ENCODE measurements at places on chromosomes 12 and 14.

- no peak for DNase-seq
Measured at GRCh38 chr14:24688030-24688658, 54.2 kb upstream of the GZMB start.

DNA sequence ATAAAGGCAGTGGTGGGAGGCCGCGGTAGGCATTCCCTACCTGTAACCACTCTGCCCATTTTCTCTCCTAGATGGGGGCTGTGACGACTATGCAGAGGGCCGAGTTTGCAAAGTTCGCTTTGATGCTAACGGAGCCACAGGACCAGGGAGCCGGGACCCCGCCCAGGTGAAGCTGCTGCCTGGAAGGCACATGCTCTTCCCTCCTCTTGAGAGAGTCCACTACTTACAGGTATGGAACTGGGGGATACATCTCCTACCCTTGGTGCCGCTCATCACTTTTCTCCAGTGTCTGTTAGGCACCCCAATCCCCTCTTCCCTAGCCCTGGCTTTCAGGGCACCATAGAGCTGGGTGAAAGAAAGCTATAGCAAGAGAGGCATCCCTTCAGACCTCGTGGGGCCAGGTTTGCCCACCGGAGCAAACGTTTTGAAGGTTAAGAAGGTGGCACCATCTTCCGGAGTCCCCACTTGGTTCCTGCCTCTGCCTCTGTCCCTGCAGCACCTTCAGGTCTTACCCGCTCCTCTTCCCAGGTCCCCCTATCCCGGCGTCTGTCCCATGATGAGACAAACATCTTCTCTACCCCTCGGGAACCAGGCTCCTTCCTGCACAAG lies 2.0 kb upstream of the P3H3 start:
- DNase-seq, result no peak

DNA sequence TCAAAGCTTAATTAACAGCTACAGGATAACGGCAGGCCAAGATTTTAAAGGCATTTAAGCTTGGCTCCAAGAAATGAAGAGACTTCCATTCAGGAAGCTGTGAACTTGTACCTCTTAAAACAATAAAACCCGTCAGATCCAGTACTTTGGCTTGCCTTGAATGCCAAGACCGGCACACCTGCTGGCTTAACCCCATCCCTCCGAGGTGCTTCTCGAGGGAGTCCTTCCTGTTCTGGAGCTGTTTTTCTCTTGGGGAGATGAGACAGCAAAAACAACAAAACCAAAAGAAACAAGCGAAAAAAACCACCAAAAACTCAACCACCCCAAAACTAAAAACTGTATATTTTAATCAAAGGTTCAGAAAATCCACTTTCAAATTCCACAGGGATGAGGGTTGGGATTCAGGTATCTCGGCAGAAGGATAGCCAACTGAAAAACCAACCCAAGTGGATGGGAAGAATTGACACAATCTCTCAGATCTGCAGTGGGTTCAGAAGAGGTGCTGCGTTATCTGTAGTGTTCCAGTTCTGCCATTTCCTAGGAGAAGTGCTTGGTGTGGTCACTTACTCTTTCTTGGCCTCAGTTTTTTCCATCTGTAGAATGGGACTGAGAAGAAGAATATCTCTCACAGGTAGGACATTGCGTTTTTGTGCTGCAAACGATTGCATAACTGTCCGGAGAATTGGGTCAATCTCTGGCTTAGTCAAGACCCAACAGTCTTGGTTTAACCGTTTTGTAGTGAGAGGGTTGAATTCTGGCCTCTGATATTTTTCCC lies 420.1 kb downstream of the VRK1 start:
- no peak for DNase-seq

DNA sequence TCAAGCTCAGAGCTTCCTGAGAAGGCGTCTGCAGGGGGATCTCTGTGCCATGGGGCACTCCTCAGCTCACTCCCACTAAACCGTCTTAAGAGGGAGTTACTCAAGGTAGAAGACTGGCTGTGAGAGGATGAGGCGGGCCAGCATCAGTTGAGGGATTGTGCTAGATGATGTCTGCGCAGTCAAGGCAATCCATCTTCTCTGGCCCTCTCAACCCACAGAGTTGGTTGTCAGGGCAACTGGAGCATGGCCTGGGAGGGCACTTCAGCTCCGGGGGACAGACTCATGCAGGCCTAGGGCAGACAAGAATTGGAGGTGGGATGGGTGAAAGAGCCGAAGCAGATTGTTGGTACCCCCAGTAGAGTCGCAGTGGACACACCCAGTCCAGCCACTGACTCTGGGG lies 9.0 kb downstream of the GSTZ1 start:
- DNase-seq, result no peak

- DNase-seq, result no peak
Measured at GRCh38 chr12:79850610-79851299, 84.1 kb downstream of the PPP1R12A start.

GRCh38 chr14:42014301-42014700 lies 407.6 kb downstream of the LRFN5 start:
- DNase-seq, result no peak

GRCh38 chr12:100708591-100708990 lies 86.0 kb upstream of the ANO4 start:
- no peak for DNase-seq

- DNase-seq, result no peak
Measured at GRCh38 chr12:20050221-20050620, 318.1 kb upstream of the PDE3A start.

DNA sequence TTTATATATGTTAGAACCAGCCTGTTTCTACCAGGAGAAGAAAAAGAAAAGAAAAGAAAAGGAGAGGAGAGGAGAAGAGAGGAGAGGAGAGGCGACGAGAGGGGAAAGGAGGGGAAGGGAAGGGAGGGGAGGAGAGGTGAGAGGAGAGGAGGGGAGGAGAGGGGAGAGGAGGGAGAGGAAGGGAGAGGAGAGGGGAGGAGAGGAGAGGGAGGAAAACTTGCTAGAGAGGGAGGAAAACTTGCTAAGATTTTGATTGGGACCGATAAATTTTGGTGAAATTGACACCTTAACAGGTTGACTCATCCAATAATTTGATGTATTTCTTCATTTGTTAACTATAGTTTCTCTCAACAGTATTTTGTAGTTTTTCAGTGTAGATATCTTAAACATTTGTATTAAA lies 164.0 kb upstream of the SYT1 start:
- DNase-seq, result no peak

DNA sequence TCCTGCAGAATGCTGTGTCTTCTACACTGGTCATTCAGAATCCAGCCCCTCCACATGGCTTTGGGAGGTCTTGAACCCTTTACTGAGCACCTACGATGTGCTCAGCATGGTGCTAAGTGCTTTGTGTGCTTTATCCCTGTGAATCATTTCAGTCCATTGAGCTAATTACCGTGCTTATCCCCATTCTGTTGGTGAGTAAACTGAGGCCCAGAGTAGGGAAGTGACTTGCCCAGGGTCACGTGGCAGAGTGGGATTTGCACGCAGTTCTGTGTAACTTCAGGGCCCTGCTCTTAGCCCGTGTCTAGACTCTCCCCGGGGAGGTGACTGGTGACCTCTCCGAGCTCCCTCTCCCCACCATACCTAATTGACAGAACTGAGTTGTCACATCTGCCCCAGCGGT lies 27.4 kb downstream of the MVK start:
- no peak for DNase-seq

- no peak for DNase-seq
Measured at GRCh38 chr12:164207-164606, 49.8 kb downstream of the SLC6A12 start.

GRCh38 chr12:53938326-53939140 lies at the start of gene HOXC13:
Gene HOXC13, plus strand, starts transcription at chr12:53938831. Its CDS starts 76 bp downstream, at chr12:53938907.
- no peak for DNase-seq

DNA sequence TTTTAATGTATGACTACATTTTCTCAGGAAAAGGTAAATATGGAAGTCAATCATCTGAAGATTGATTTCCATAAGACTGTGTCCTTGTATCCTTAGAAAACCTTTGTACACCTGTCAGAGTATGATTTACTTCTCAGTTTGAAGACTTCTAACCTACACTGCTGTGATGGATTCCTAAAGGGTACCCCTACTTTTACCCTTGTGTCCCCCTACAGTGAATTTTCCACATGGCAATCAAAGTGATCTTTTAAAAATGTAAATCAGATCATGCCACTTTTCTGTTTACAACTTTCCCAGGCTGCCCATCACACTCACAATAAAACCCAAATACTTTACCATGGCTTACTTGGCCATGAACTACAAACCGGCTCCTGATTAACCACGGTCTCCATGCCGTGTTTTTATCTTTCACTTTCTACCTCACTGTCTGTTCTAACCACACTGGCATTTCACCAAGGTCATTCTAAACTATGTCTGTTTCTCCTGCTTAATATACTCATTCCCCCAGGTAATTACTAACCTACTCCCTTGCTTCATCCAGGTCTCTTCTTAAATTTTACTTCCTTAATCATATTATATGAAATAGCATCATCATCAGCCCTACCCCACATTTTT lies 8.1 kb downstream of the DNAI7 start:
- DNase-seq, result no peak

- no peak for DNase-seq
Measured at GRCh38 chr14:92874962-92875661, 47.8 kb upstream of the CHGA start.

DNA sequence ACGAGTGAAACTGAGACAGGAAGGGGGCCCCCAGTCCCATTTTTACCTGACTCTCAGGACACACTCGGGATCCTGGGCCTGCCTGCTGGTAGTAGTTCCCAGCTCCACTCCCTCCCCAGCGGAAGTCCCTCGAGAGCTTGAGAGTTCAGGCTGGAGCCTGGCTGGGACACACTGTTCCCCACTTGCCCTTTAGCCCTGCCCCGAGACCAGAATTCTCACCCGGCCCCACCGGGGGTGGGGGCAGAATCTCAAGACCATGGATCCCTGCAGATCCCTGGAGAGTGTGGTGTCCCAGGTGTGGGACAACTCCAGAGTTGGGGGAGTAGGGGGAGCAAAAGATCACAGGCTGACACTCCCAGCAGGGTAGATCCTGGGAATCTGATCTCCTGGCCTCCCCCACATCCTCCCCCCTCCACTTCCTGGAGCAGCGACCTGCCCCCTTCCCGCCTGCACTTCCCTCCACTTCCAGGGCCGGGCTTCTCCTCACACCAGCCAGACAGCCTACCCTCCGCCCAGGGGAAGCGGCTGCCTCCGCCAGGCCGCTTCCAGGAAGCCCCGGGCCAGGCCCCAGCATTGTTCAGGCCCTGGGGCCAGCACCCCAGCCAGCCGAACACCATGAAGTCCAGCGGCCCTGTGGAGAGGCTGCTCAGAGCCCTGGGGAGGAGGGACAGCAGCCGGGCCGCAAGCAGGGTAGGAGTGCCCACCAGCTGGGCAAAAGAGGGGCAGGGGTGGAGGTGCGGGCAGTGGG lies at the start of gene TNS2:
Gene TNS2, plus strand, starts transcription at position 495 of the 748 bp plus-strand sequence. Its CDS starts 121 bp downstream, at position 616.
- DNase-seq, result no peak

GRCh38 chr12:59708064-59708463 lies 112.2 kb downstream of the SLC16A7 start:
- DNase-seq, result no peak

- DNase-seq, result no peak
Measured at GRCh38 chr12:92553389-92553788, 149.4 kb upstream of the PLEKHG7 start.

DNA sequence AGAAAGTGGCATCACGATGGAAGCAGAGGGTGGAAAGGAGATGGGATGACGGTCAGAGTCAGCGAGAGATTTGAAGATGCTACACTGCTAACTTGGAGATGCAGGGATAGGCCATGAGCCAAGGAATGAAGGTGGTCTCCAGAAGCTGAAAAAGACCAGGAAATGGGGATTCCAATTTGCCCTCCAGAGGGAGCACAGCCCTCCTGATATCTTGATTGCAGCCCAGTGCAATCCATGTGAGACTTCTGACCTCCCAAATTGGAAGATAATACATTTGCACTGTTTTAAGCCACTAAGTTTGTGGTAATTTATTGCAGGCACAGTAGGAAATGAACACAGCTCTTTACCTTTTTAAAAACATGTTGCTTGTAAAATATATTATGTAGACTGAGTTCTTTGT lies 549.5 kb downstream of the VRK1 start:
- no peak for DNase-seq

GRCh38 chr12:117313926-117314325 lies 47.5 kb downstream of the NOS1 start:
- DNase-seq, result no peak

DNA sequence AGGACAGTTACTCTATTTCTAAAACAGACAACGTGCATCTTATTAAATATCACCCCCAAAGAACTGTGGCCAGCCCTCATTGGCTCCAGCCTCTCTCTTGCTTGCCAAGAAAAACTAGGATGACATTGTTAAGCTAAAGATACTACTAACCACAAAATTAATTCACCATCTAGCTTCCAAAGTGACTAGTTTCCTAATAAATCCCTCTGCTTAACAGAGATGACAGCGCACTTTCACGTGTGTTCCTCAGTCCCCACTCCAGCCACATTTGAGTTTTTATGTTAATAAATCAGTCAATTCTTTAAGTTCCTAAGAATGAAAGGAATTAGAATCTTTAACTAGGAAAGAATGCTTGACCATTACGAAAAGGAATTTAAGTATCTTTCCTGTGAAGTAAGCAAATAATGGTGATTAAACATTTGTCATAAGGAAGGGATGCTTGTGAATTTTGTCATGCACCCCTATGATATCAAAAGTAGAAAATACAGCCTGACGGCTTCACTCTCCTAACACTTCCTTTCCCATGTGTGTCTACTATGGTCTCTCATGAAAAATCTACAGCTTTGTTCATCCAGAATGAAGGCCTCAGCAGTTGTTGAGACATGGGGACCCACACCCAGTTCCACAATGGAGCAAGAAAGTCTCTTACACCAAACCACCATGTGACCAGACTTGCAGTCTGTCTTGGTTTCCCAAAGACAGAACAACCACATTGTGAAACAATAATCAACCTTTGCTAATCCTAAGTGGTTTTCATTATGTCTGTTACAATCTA lies 8.1 kb downstream of the CORO1C start:
- no peak for DNase-seq

GRCh38 chr12:2353281-2353680 lies 300.5 kb downstream of the CACNA1C start:
- no peak for DNase-seq

GRCh38 chr12:5682581-5682980 lies 250.7 kb downstream of the NTF3 start:
- no peak for DNase-seq

DNA sequence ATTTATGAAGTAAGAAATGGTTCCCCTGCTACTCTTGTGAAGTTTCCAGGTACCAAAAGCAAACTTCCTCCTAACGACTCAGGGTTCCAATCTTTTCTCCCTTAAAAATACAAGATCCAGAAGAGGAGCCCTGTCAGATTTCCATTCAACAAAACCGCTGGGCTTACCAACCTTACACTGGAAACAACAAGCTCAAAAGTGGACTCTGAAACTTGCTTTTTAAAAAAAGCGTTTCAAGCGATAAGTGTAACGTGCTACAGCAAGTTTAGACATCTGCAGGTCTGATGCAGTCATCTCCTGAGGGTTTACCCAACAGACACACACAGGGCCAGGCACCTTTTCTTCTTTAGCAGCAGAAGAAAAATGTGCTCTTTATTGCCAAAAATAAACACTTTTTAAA lies 6.9 kb upstream of the CREBL2 start:
- DNase-seq, result no peak

All from activated gamma-delta T cell (primary cell).